NCI-H1048 (cell line): ENCODE measurements at places on chromosomes 11 and 22.

DNA sequence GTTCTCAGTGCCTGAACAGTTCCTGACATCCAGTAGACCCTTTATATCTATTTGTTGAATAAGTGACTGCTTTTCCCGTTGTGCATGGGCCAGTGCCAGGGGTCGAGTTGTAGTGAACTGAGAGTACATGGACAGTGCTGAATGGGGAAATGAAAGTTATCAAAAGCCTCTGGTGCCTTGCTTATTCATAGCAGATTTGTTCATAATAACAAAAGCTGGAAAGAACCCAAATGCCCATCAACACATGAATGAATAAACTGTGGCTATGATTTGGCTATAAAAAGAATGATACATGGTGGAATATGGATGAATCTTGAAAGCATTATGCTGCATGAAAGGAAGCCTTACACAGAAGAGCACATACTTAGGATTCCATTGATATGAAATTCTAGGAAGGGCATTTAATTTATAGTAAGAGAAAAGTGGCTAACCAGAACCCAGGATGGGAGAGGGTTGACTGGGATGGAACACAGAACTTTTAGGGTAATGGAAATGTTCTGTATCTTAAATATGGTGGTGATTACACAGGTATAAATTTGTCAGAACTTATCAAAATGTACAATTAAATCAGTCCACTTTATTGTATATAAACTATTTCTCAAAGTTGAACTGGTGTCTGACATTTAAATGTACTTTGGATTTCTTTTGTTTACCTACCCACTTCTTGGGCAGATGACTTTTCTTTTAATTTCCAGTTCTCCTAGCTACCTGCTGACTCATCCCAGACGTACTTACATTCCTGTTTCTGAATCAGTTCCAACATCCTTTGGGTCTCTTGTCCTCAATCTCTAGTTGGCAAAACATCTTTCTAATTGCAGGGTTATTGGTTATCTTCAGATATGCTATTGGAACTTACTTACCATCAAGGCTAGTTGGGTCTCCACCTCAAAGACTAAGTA lies 42.8 kb downstream of the PACS1 start:
- no peak for DNase-seq

DNA sequence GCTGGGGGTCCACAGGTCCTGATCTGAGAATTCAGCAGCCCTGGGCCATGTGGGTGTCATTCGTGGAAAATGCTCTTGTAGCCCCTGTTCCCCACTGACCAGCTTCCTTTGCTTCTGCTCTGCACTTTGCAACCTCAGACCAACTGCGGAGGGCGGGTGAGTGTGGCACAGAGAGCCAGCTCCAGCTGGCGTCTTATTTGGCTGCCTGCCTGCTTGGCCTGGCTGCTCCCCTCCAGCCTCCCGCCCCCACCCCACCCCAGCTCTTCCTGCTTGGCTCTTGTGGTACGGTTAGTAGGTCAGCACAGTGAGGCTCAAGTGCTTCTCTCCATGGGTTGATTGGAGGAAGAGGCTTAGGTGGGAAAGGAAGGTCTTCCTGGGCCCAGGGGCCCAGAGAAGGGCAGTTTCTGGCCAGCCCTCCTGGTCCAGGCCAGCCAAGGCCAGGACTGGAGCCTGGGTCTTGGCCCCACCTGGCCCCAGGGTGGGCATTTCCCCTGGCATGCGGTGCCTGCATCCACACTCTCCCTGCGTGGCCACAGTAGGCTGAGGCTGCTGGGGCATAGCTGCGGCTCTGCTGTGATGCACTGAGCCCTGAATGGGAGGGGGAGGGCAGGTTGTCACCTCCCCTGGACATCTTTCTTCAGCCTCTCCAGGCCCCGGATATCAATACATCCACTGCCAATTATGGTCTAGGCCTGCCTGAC lies 26.5 kb downstream of the MYO7A start:
- no peak for DNase-seq

GRCh38 chr11:63998558-63999348 lies 12.5 kb downstream of the OTUB1 start:
- no peak for DNase-seq

- DNase-seq, result no peak
Measured at GRCh38 chr22:42026705-42027104, 28.1 kb downstream of the WBP2NL start.

GRCh38 chr11:32935462-32936029 lies 42.9 kb downstream of the QSER1 start:
- no peak for DNase-seq

DNA sequence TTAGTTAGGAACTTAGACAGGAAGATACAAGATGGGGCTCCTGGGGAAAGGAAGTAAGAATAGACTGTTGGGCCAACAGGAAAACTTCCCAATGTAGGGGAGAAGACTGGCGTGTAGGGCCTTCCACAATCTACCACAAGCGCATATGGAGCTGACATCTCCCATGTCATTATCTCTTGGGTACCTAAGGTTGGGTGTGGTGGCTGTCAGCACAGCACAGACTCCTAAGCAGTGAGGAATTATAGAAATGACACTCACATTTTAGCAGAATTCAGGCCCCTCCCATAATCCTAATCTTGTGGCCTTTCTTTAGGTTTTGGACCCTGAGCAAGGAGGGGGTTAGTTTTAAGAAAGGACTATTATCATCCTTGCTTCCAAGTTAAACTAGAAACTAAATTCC lies 11.6 kb downstream of the TRIM21 start:
- no peak for DNase-seq

- no peak for DNase-seq
Measured at GRCh38 chr11:120141113-120141767, 3.3 kb upstream of the TRIM29 start.

- no peak for DNase-seq
Measured at GRCh38 chr22:49229483-49230193, 598.0 kb downstream of the BRD1 start.

- no peak for DNase-seq
Measured at GRCh38 chr11:57214098-57214417, 23.0 kb downstream of the APLNR start.

GRCh38 chr11:70729949-70730348 lies 331.6 kb downstream of the CTTN start:
- no peak for DNase-seq

DNA sequence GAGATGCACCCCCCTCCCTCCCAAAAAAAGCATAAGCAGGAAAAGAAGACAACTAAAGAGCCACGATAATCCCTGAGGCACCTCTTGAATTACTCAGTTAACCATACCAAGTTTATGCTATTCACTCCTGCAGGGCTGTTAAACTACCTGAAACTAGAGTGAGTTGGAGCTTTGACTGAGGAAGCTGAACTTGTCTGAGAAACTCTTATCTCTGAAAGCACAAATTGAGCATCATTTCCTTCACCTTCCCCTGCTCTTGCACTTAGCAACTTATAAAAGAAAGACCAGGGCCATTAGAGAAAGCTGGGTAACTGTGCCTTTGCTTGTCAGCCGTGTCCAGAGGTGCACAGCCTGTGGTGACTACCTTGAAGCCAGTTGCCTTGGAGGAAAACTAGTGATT lies 745.6 kb downstream of the NELL1 start:
- no peak for DNase-seq

GRCh38 chr11:110200836-110201235 lies 95.6 kb downstream of the RDX start:
- DNase-seq, result no peak

- no peak for DNase-seq
Measured at GRCh38 chr22:48300877-48301276, 1526.8 kb downstream of the BRD1 start.
